ENCODE measurements at places on chromosomes 2 and 18.

- DNase-seq, result no peak
- peaks cover 40% of the 10 kb centered on the region for H3K27me3 ChIP-seq
- no peaks in the 10 kb centered on the region for H3K4me1 ChIP-seq
- H3K36me3 ChIP-seq, result no peaks in the 10 kb centered on the region
- no peak overlapping the region for H3K27ac ChIP-seq
- no peak overlapping the region for H3K4me3 ChIP-seq
Observed at GRCh38 chr2:232504438-232504837, 15.8 kb upstream of the PRSS56 start.

DNA sequence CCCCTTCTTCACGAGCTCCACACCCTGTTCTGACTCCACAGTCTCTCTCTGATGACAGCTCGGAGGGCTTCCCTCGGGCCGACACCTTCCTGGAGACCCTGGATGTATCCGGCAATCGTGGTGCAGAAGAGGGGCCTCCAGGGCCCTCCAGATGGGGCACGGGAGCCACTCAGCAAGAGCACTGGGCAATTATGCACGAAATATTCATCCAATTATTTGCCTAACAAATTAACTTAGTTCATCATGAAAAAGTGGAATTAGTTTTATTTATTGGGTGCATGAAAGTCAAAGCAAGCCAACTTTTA is 277.3 kb upstream of the HDAC4 start:
- no peak for DNase-seq
- H3K27ac ChIP-seq, result no peak overlapping the region
- peaks cover 23% of the 10 kb centered on the region for H3K27me3 ChIP-seq
- no peak overlapping the region for H3K4me3 ChIP-seq

DNA sequence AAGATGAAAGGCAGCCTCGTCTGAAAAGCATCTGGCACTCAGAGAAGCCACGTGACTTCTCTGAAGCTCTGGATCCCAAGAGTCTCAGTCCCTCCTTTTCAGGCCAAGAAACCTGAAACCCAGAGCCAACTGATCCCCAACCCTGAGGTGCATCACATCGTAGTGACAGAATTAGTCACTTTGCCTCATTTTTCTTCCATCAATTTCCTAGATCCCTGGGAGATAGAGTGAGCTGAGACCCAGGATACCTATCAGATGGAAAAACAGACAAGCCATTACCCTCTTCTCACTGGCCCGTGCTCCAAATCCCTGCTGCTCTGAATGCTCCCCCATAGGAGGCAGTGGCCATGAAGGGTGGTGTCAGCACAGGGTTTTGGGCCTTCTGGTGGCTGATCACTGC is 113.1 kb downstream of the ALK start:
- H3K36me3 ChIP-seq, result no peaks in the 10 kb centered on the region
- H3K4me3 ChIP-seq, result no peak overlapping the region
- no peak for DNase-seq
- H3K27me3 ChIP-seq, result no peaks in the 10 kb centered on the region
- H3K27ac ChIP-seq, result no peak overlapping the region
- no peaks in the 10 kb centered on the region for H3K4me1 ChIP-seq

GRCh38 chr2:134080386-134081089 is 173.3 kb upstream of the MGAT5 start:
- H3K4me3 ChIP-seq, result no peak overlapping the region
- no peaks in the 10 kb centered on the region for H3K36me3 ChIP-seq
- no peaks in the 10 kb centered on the region for H3K4me1 ChIP-seq
- no peak for DNase-seq

DNA sequence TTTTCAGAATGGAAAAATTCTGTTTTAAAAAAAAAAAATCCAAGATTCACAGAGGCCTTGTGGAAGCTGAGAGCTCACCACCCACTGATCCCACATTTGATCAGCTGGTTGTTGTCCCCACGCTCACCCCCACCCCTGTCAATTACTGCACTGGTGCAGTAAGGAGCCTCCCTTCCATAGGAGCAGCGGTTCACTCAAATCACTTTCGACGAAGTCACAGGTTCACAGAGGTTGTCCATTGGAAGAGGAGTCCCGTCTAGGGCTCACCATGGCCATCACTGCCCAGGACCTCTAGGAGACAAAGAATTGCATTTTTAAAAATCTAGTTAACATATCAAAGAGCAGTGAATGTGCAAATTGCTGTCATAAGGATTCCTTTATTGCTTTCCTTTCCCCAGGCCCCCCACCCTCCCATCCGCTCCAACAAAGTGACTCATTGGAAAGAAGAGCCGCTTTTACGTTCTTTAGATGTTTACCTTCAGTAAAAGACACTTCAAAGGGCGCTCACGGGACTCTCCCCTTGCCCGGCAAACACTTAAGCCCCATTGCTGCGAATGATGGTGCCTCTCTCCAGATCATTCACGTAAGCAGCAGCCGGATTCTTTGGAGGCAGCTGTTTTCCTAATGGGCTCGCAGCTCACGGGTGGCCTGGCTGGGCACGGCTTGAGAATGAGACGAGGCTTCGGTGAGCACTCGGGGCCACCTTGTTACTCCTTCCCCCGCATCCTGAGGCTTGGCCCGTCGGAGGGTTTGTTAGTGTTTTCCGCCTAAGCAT is 165.5 kb upstream of the SALL3 start:
- no peak overlapping the region for H3K4me3 ChIP-seq
- no peaks in the 10 kb centered on the region for H3K27me3 ChIP-seq
- no peaks in the 10 kb centered on the region for H3K36me3 ChIP-seq
- no peaks in the 10 kb centered on the region for H3K4me1 ChIP-seq
- H3K27ac ChIP-seq, result no peak overlapping the region

- no peak for DNase-seq
- H3K36me3 ChIP-seq, result peaks cover 79% of the 10 kb centered on the region
- no peaks in the 10 kb centered on the region for H3K4me1 ChIP-seq
- no peaks in the 10 kb centered on the region for H3K27me3 ChIP-seq
Observed at GRCh38 chr2:106106622-106107508, 87.2 kb downstream of the UXS1 start.

- H3K4me1 ChIP-seq, result no peaks in the 10 kb centered on the region
- H3K27me3 ChIP-seq, result no peaks in the 10 kb centered on the region
- H3K4me3 ChIP-seq, result no peak overlapping the region
- DNase-seq, result no peak
- no peaks in the 10 kb centered on the region for H3K36me3 ChIP-seq
- H3K27ac ChIP-seq, result no peak overlapping the region
Observed at GRCh38 chr2:13218205-13218604, 501.5 kb downstream of the TRIB2 start.

Measured in CD14-positive monocyte (primary cell).